Aorta (tissue), 5 donors: ENCODE measurements at places on chromosomes 7 and 10. TPM values are rescaled to one million over a fixed set of nuclear protein-coding genes. Genes with fewer than 3 reads are reported as not detected.

- H3K4me1 ChIP-seq, result peaks cover 9% of the 10 kb centered on the region
- H3K36me3 ChIP-seq, result no peaks in the 10 kb centered on the region
- no peak for DNase-seq
Observed at GRCh38 chr7:32500922-32501341, 5.6 kb downstream of the AVL9 start.

The ITGA8 gene
- total RNA-seq, result 885 TPM

DNA sequence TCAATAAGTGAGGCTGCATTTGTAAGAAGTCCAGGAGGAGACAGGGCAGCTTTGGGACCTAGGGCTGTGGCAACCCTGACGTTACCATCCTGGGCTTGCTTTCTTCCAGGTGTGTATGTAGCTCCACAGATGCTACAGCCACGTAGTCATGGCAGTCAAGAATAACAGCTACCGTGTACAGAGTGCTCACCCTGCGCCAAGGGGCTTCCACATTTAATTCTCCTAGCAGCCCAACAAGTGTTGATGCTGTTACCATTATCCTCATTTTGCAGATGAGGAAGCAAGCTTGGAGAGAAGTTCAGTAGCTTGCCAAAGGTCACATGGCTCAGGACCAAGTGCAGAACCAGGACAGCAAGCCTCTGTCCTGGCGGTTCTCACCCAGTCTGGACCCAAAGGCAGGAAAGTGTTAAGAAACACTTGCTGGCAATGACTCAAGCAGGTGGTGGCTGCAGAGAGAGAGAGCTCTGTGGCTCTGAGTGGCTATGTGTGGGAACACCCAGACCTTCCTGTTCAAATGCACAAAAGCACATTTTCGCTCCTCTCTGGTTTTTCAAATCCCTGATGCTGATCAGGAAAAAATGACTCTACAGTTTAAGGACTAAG is 89.8 kb downstream of the CREM start:
- no peak for DNase-seq
- H3K4me1 ChIP-seq, result no peaks in the 10 kb centered on the region
- H3K27me3 ChIP-seq, result no peaks in the 10 kb centered on the region
- H3K36me3 ChIP-seq, result no peaks in the 10 kb centered on the region
- no peak overlapping the region for H3K27ac ChIP-seq

- no peaks in the 10 kb centered on the region for H3K27me3 ChIP-seq
- peak; percentile 41 for DNase-seq
- H3K4me3 ChIP-seq, result no peak overlapping the region
- H3K4me1 ChIP-seq, result no peaks in the 10 kb centered on the region
- no peak overlapping the region for H3K27ac ChIP-seq
Observed at GRCh38 chr7:45103958-45104843, 7.3 kb downstream of the TBRG4 start.

The PLPP4 gene
- total RNA-seq, result not detected

The AIMP2 gene
- 13.8 TPM for total RNA-seq

DNA sequence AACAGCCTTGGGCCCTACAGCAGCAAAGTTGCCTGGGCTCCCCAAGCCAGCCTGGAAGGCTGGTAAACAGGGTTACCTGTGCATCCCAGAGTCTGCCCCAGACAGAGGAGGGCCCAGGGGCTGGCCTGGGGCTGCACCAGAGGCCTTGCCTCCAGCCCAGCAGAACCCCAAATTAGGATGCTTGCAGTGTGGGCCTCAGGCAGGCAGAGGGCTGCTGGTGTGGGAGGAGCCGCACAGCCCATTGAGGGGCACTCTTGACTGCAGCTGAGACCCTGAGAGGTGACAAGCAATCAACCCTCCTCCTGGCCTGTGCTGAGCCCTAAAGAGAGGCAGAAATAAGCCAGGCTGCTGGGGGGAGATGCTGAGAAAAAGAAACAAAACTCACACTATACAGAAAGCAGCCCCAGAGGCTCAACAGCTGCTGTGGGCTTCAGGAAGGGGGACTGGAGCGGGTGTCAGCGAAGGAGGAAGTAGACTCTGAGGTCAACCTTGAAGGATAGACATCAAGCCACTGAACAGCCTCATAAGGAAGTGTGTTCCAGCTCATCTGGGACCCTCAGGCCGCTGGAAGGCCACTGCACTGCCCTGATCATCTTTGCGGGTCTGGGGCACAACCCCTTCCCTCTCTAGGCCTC is 6.6 kb downstream of the AIFM2 start:
- no peaks in the 10 kb centered on the region for H3K4me1 ChIP-seq
- DNase-seq, result no peak
- H3K36me3 ChIP-seq, result no peaks in the 10 kb centered on the region
- no peaks in the 10 kb centered on the region for H3K27me3 ChIP-seq
- no peak overlapping the region for H3K4me3 ChIP-seq

The HOGA1 gene
- total RNA-seq, result 1.9 TPM

GRCh38 chr7:92647011-92647625 is 56.9 kb upstream of the FAM133B start:
- no peak overlapping the region for H3K4me3 ChIP-seq
- H3K27ac ChIP-seq, result no peak overlapping the region
- peaks cover 3% of the 10 kb centered on the region for H3K4me1 ChIP-seq

The FAM20C gene
- total RNA-seq, result 104 TPM

- H3K27me3 ChIP-seq, result no peaks in the 10 kb centered on the region
- H3K4me3 ChIP-seq, result no peak overlapping the region
- H3K27ac ChIP-seq, result no peak overlapping the region
Observed at GRCh38 chr7:30309842-30310435, 25.5 kb downstream of the ZNRF2 start.

- DNase-seq, result no peak
- H3K36me3 ChIP-seq, result peaks cover 2% of the 10 kb centered on the region
- H3K4me1 ChIP-seq, result no peaks in the 10 kb centered on the region
- H3K27ac ChIP-seq, result no peak overlapping the region
- no peaks in the 10 kb centered on the region for H3K27me3 ChIP-seq
- no peak overlapping the region for H3K4me3 ChIP-seq
Observed at GRCh38 chr7:30166841-30167235, 32.1 kb downstream of the MTURN start.

The CEP55 gene
- 0.55 TPM for total RNA-seq

DNA sequence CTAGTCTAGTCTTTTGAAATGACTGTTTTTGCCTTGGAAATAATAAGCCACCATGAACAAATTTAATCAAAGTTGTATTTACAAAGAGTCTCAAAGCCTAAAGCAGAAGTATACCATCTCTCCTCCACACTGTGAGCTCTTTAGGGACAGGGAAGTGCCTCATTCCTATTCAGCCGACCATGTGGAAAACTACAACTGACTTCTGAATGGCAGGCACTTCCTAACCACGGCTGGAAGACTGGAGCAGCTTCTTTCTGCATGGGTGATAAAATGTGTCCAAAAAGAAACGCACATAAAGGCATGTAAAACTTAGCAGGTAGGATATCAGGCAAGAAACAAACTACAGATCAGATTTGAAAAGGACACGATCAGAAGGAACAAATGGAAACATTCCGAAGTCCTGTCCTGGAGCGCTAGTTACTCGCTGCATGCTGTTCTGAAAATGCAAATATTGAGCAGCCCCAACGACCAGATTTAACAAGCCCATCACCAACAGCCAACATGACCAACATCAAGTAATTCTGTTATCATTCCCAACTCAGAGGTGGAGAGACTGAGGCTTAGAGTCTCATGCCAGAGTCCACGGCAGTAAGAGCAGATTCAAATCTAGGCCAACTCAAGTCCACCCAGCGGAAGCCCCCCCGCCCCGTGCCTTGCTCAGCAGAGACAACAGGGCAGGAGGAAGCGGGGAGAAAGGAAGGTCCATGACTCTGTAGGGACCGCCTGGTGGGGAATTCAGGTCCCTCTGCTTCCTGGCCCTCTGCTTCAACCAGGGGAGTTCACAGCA is 26.5 kb downstream of the CTBP2 start:
- no peak overlapping the region for H3K4me3 ChIP-seq
- no peak for DNase-seq
- H3K27me3 ChIP-seq, result no peaks in the 10 kb centered on the region
- H3K27ac ChIP-seq, result no peak overlapping the region
- H3K4me1 ChIP-seq, result no peaks in the 10 kb centered on the region
- no peaks in the 10 kb centered on the region for H3K36me3 ChIP-seq

DNA sequence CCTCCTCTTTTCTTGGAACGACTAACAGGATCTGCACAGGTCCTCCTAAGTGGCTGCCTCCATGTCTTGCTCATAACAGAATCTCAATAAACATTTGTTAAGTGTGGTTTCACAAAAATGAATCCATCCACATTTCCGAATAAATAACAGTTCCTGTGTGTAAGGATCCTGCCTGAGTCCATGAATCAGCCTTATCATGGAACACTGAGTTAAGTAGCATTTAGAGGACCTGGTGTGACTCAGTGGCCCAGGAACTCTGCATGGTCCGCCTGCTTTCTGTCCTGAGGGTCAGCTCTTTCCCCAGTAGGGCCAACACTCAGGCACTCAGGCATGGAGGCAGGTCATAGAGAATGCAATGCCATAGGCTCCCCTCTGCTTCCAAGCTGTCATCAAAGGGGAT is 15.8 kb upstream of the C10orf90 start:
- H3K36me3 ChIP-seq, result no peaks in the 10 kb centered on the region
- H3K4me3 ChIP-seq, result no peak overlapping the region
- H3K27me3 ChIP-seq, result no peaks in the 10 kb centered on the region
- no peaks in the 10 kb centered on the region for H3K4me1 ChIP-seq
